ENCODE measurements at places on chromosomes 12 and 14.

DNA sequence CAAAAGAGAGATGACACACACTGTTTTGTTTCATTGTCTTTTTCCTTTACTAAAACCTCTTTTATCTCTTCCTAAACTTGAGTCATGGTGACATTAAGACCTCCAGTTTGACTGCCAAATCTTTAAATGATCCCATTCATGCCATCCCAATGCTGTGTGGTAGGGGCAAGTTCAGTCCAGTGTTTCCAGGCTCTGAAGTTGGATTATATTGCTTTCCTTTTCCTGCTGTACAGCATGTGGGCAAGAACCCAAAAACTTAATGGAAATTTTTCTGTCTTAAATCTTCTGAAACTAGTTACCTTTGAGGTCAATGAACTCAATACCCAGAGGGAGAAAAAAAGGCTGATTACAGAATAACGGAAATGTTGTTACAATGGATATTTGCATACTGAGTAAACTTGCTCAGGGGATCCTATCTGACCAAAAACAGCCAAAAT is 187.1 kb upstream of the FAR2 start:
- DNase-seq, result no peak

DNA sequence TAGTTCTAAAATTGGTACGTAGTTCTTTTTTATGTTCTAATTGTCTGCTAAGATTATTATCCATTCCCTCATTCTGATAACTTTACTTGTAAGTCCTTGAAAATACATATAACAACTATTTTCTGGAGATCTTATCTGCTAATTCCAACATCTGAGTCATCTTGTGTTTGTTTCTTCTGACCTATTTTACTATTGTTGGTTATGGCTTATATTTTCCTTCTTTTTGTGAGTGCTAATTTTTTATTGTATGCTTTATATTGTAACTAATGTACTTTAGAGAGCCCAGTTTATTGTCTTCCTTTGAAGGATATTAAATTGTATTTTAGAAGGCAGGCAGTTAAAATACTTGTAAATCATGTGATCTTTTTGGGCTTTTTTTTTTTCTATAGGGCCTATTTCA is 149.3 kb upstream of the LRFN5 start:
- no peak for DNase-seq

DNA sequence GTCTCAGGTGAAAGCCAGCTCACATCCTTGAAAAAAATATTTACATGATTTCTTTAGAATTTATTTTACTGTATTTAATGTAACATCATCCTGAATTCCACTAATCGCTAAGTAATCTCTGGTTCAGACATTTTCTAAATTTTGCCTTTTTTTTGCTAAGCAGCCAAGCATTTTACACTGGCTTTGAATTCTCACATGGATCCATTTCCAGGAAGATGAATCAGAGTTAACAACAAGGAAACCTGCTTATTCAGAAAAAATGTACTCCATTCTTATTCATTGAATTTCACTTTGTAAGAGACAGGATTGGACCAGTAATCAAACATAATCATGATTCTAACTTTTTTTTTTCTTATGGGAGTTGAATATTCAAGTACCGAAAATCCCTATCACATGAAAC is 1785.1 kb upstream of the FLRT2 start:
- no peak for DNase-seq

DNA sequence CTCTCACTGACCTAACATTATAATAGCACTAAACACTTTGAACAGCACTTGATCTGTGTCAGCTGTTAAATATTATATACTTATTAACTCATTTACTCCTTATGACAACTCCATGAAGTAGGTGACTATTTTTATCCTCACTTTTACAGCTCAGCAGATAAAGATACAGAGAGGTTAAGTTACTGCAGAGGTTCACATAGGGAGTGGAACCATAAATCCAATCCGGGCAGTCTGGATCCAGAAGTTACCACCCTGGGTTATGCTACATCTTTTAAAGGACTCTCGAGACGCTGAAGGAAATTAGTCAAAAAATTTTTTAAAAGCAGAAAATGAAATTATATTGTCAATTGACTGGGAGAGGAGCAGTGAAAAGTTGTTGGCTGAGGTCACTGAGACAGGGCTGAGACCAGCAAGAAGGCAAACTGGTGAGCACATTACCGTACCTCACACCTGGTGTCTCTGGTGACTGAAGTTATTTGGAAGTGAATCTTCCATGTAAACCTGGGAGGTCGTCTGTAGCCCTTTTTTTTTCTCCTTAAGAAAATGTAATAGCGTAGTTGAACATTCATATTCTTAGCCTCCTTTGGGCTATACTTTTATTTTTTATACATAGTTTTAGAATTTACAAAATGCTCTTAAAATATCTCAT is 1.2 kb upstream of the RIMKLB start:
- no peak for DNase-seq

DNA sequence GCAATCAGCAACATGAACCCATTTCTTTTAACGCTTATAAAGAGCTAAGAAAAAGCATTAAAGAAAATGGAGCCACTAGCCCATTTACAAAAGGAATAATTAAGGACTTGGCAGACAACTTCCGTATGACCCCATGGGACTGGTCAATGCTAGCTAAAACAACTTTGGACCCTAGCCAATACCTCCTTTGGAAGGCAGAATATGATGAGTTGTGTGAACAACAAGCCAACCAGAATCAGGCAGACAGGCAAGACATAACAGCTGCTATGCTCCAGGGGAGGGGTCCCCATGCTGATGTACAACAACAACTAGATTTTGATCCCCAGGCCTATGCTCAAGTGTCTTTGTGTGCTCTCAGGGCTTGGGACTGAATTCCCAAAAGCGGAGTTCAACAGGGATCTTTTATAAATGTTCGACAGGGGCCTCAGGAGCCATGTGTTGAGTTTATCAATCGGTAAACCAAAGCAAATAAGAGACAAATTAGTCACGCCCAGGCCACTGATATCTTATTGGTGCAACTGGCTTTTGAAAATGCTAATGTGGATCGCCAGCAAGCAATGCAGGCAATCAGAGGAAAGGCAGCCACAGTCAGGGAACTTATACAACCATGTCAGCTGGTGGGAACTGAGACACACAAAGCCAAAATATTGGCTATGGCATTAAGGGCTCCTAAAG is 254.4 kb upstream of the DIO2 start:
- DNase-seq, result peak; percentile 36

GRCh38 chr12:55935738-55936151 is 4.8 kb downstream of the DGKA start:
- no peak for DNase-seq

DNA sequence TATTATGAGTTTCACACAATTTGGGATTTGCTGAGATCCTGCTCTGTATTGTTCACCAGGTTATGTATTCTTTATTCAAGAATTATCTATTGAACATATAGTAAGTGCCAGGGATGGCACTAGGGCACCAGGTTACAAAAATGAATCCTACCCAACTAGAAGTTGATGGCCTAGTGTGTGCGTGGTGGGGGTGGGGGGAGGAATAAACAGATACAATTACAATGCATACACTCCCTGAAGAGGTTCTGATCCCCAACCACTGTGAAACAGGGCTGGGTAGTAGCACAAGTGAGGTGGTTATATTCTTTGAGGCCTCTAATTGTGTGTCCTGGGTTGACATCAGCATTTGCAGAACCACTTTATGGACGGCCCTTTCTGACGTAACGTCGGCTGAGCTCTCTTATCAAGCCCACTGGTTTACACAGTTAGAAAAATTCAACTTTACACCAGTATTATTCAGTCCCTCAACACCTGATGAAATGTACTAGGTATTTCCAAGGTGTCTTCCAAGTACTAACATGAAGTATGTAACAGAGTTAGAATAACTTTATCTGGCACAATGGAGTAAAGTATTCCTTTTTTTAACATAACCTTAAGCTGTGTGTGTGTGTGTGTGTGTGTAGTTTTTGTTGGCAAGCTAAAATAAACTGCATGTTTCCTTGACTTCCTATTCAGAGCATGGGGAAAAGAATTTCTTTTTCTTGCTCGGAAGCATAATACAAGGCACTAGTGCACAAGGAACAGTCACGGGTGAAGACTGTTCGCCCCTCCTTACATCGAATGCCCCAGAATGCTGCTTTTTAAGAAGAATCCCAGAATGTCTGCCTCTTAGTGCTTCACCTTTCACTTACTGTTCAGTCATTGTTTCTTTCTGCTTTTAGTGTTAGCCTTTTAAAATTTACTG is 8.1 kb upstream of the GLRX5 start:
- DNase-seq, result no peak

- no peak for DNase-seq
Observed at GRCh38 chr14:95585953-95586620, 51.2 kb downstream of the GLRX5 start.

GRCh38 chr12:109723311-109723881 is 9.8 kb downstream of the FAM222A start:
- peak; percentile 55 for DNase-seq

DNA sequence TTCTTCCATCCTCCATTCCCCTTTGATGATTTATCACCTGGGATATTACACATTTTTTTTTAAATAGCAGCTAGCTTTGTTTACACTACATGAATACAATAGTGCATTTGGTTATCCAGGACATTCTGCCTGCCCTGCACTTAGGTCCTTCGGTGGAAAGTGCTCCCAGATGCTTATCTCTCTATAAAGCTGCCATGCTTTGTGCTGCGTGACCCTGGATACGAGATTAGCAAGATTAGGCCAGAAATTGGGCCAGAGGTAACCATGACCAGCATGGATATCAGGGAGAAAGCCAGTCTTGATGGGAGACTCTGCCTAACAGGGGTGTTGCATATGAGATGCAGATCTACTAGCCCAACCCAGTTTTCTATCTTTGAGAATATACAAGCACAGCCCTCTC is 12.1 kb upstream of the KRT83 start:
- DNase-seq, result no peak

- DNase-seq, result no peak
Observed at GRCh38 chr14:55436519-55436918, 3.9 kb downstream of the TBPL2 start.

GRCh38 chr14:49972131-49972671 is 79.3 kb downstream of the ARF6 start:
- DNase-seq, result peak; percentile 5

DNA sequence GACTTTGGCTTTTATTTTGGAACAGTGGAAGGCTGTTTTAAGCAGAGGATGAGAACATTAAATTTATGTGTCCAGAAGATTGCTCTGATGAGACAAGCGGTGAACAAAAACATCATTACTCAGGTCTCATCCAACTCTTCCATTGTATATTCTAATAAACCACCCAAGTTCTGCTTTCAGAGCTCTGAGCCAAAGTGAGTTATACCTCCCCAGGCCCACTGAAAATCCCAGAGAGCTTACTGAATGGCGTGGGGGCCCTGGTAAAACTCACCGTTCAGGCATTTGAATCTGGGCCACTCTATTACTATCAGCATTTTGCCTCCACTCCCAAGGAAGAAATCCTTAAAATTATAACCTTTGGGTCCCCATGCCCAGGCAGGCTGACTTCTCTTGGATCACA is 122.0 kb upstream of the HIF1A start:
- DNase-seq, result no peak

- no peak for DNase-seq
Observed at GRCh38 chr12:4261655-4262054, 11.9 kb upstream of the CCND2 start.

DNA sequence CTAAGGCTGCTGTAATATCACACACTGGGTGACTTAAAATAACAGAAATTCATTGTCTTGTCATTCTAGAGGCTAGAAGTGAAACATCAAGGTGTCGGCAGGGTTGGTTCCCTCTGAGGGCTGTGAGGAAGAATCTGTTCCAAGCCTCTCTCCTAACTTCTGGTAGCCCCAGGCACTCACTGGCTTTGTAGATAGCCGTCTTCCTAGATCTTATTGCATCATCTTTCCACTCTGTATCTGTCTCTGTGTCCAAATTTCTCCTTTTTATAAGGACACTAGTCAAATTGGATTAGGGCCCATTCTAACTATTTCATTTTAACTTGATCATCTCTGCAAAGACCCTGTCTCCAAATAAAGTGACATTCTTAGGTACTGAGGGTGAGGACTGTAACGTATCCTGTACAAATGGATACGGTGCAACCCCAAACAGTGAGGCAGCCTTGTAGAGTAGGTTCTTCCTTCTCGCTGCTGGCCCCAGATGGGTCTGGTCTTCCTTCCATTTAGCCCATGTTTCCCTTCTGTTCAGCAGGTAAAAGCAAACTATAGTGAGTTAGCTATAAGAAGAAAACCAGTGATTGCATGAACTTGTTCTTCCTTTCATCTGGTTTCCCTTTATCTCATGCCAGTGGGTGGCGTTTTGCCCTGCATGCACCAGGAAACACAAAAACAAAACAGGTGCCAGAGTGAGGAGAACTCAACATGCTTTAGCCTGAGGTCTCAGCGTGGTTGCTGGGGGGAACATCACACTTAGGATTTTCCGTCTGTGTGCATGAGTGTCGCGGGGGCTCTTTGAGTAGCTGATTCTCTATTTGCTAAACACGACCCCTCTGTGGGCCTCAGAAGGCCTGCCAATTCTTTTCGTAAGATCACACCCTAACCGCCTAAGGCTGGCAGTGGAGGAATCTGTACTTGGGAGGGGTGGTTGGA is 19.5 kb downstream of the TTC9 start:
- no peak for DNase-seq

GRCh38 chr14:75418850-75419768 is 8.7 kb upstream of the JDP2 start:
- no peak for DNase-seq

DNA sequence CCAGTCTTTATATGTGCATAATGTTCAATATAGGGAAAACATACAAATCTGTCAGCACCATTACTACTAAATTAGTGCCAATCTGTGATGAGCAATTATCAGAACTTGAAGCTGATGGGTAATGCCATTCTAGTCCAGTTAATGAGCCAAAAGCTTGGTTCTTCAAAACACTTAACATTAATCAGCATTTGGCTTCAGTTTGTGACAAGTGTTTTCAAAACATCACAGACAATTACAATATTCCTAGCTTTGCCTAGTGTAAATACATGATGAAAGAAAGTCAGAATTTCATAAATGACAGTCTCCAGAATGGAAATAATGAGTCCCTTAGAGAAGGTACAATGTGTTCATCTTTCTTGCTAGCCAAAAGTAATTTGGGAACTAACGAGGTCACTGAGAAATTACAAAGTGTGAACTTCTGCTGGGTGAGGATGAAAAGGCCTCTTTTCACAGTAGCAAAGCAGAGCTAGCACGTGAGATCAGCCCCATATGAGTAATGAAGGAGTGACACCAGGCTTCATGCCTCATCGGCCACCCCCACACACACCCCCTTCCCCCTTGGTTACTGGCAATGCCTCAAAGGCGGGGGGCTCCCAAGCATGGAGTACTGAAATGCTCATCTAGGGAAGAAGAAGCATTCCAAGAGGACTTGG is 180.6 kb upstream of the EEA1 start:
- DNase-seq, result peak; percentile 79

DNA sequence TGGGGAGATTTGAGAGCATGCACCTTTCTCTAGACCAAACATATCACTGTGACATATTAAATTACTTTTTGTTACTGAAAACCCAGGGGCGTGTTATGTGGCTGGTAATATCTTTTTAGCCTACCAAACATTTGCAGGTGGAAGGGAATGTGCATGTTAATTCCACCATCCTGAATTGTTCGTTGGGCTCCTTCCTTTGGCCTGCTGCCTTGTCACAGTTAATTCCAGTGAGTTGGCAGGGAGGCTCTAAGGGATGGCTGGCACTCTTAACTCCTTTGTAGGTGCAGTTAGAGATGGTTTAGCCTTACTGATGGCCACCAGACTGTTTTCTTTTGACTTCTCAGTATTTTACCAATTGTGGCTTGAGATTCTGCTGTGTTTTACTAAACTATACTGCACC is 64.5 kb downstream of the DIP2B start:
- no peak for DNase-seq

Data from NCI-H1105 (cell line).